ENCODE measurements at places on chromosomes 1 and 21. TPM values are rescaled to one million over a fixed set of nuclear protein-coding genes. Genes with fewer than 3 reads are reported as not detected.

DNA sequence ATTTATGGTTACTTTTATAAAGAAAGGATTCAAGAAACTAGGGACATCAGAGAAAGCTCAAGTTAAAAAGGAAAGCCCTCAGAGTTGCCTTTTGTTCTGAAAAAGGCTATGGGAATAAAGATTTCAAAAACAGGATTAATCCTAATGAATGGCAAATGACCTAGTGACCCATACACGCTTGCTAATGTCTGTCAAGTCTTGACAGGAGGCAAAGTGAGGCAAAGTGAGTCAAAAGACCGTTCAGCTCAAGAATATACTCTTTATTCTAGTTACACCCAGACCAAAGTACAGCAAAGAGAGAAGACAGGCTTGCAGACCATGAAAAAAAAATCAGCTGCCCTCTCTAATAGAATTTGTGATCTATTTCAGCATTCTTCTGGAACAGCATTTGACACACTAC, 3.5 kb downstream of the ZNF436 start:
- DNase-seq, result no peak

DNA sequence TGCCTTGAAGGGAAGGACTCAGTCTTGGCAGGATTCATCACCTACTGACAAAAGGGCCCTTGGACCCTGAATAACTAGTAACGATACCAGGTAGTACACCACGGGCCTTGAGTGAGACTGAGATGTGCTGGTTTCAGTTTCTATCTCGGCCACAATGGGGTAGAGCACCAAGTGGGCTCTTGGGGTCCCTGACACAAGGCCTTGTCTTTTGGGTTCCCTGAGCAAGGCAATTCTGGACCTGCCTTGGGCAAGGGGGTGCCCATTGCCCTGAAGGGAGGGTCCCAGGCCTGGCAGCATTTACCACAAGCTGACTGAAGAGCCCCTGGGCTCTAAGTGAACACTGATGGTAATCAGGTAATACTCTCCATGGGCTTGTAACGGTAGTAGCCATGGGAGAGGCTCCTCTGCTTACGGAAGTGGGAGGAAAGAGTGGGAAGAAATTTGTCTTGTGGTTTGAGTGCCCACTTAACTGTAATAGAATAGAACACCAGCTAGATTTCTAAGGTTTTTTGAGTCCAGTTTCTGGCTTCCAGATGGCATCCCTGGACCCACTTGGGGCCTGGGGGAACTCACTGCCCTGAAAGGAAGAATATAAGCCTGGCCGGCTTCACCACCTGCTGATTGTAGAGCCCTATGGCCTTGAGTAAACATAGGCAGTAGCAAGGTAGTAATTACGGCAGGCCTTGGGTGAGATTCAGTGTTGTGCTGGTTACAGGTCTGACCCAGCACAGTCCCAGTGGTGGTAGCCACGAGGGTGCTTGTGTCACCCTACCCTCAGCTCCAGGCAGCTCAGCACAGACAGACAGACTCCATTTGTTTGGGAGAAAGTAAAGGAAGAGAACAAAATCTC, 58.5 kb downstream of the WDR4 start:
- DNase-seq, result no peak

GRCh38 chr1:168079761-168080160, 57.0 kb downstream of the GPR161 start:
- DNase-seq, result no peak

DNA sequence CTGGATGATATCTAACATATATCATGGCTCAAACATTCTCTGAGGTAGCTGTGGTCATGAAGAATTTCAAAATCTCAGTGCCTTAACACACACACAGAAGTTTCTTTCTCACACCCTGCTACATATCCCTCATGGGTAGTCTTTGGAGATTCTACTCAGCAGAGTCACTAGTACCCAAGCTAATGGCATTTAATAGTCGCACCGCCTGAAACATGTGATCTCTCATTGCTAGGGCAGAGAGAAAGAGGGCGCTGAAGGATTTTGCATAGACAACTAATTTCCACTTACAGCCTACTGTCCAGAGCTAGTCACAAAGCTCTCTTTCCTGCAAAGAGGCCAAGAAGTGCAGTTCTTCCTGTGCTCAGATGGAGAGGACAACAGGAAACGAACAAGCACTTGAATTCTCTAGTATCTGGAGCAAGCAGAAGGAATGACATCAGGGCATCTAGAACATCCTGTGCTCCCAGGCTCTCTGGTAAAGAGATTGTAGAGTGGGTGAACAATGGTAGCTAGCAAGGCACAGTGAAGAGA, 183.4 kb upstream of the PTBP2 start:
- DNase-seq, result no peak

- DNase-seq, result no peak
These were observed 31.1 kb downstream of the MRAP start for GRCh38 chr21:32329776-32330175.

DNA sequence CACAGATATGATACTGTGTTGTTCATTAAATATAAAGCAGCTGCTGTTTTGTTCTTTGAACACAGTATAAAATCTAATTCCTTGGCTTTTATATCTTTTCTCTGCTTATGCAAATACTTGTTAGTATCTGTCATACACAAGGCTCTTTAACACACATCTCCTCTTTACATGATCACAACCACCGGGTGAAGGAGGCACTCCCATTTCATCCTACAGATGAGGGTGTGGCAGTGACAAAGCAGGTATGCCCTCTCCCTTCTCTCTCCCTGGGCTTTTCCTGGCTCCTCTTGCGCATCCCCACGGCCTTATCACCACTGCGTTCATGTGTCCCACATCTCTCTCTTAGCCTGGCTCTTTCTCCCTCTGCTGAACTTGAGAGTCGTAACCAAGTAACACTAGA, 38.2 kb downstream of the JUN start:
- no peak for DNase-seq

DNA sequence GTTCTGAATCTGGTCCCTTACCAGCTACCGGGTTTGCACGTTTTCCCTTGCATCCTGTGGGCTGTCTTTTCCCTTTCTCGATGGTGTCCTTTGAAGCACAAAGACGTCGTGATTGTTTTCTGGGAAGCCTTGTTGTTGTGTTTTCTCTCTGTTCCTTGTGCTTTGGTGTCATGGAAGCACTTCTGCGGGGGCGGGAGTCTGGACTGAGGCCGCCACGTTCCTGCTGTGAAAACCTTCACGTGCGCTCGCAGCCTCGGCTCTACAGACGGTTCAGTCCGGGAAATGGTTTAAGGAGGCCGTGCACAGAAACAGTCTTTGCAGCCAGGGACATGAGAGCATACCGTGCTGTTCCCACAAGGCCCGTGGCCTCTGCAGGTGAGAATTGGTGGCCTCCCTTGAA, 68.5 kb downstream of the SKI start:
- DNase-seq, result no peak

DNA sequence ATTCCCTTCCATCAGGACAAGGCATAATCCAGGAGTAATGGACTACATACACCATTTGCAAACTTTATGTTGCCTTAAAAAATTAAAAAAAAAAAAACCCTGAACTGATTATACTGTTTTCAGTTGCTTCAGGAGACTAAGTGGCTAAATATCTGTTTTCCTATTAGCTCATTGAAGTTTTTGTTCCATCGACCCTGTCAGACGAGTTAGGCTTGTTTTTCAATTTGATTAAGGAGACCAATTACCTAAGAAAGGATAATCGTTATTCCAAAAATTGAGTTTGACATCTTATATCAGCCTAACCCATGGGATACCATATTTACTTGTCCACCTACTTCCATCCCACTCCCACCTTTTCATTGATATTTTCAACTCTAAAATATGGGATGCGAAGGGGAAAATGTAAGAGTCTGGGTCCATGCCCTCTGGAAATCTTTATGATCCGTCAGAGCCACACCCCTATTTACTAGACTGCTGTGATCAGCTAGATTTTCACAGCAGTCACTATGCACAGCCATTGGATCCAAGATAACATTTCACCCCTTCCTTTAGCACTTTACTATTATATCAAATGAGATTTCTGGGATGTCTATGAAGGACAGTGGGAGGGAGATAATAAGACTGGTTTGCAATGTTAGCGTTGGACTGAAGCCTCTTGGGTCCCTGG, 41.0 kb downstream of the IL12RB2 start:
- no peak for DNase-seq

- no peak for DNase-seq
These were observed 23.9 kb downstream of the ACKR1 start for GRCh38 chr1:159228554-159228953.

PTGER3 gene
- not detected for total RNA-seq

TRAF3IP3 gene
- total RNA-seq, result 127 TPM

SNAPIN gene
- 31.1 TPM for total RNA-seq

KLHL20 gene
- total RNA-seq, result 22.1 TPM

WLS gene
- not detected for total RNA-seq

RGS4 gene
- not detected for total RNA-seq

SPATA21 gene
- not detected for total RNA-seq

TMPRSS3 gene
- 57.1 TPM for total RNA-seq

CFH gene
- total RNA-seq, result 0.19 TPM

FCGR3A gene
- total RNA-seq, result 1.5 TPM

Data from activated T-cell treated with anti-CD3 and anti-CD28 coated beads, Interleukin-2, amount 50 U/mL, for 72 hours (primary cell).